ENCODE measurements at places on chromosomes 13 and 19.

GRCh38 chr13:66443926-66444325 is 786.2 kb downstream of the PCDH9 start:
- DNase-seq: no peak

- no peak for DNase-seq
Observed at GRCh38 chr13:45751885-45752284, 49.8 kb downstream of the CBY2 start.

GRCh38 chr13:98998831-98999638 is 21.2 kb upstream of the DOCK9 start:
- DNase-seq: peak; percentile 50

DNA sequence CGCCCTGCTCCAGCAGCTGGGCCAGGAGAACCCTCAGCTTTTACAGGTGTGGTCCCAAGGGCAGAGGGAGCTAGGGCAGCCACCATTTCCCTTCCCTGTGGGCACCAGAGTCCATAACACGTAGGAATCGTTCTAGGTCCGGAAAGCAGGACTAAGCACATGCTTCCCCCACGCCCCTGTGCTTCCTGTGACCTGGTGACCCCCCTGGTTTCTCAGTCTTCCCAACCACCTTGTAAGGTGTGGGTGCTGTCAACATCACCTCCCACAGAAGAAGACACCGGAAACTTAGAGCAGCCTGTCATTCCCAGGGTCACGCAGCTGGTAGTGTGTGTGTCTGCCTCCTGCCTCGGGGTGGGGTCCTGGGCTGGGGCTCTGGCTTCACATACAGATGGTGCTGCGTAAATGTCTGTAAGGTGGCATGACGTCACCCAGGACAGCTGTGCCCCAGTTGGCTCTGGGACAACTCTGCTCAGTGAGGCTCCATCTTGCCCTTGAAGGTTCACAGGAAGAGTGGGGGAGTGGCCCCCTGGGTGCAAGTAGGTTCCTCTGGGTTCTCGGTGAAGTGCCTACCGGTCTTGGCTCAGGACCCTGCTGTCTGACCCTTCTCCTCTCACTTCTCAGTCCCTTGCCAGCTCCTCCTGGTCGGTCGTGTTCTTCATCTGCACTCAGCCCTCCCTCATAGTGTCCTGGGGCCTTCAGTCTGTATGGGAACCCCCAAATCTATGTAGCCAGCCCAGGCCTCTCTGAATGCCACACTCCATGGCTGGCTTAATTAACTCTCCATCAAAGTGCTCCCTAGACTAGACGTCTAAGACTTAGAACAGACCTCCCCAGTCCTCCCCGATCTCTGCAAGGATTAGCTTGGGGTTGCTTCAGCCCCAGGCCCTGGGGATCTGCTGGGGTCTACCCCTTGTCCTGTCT is 4.0 kb downstream of the RAD23A start:
- no peak for DNase-seq

DNA sequence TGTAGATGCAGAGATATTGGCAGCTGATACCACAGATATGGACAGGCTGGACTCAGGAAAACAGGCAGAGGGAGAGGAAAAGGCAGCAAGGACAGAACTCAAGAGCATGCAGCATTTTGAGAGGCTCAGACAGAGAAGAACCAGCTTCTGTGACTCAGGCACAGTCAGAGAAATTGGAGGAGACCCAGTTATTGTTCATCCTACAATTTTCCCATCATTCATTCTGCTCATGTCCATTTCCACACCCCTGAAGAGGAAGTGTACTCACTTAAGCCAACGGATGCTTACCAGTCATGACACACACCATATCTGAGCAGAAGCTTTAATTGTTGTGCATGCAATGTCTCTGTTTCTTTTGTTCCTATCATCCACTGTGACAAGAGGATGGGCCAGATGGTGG is 359.8 kb upstream of the HTR2A start:
- DNase-seq: no peak

- no peak for DNase-seq
Observed at GRCh38 chr13:66888698-66889097, 341.4 kb downstream of the PCDH9 start.

DNA sequence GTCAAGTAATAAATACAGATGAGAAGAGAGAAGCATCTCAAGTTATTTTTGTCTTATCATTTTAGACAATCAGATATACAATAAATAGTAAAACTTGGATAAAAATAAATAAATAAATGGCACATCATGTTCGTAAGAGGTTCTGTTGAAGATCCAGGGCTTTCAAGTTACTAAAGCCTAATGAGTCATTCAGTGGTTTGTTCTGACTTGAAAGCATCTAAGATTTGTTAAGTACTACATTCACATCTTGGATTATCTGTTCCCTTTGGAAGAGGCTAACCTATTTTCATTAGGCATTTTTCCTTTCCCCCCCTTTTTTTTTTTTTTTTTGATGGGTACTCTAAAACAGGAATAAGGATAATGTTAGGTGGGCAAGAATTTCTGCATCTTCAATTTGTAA is 429.3 kb downstream of the PCDH20 start:
- DNase-seq: no peak

- DNase-seq: no peak
Observed at GRCh38 chr19:16652854-16653253, 7.1 kb downstream of the SMIM7 start.

GRCh38 chr13:76925115-76925514 is 23.2 kb upstream of the ACOD1 start:
- no peak for DNase-seq

DNA sequence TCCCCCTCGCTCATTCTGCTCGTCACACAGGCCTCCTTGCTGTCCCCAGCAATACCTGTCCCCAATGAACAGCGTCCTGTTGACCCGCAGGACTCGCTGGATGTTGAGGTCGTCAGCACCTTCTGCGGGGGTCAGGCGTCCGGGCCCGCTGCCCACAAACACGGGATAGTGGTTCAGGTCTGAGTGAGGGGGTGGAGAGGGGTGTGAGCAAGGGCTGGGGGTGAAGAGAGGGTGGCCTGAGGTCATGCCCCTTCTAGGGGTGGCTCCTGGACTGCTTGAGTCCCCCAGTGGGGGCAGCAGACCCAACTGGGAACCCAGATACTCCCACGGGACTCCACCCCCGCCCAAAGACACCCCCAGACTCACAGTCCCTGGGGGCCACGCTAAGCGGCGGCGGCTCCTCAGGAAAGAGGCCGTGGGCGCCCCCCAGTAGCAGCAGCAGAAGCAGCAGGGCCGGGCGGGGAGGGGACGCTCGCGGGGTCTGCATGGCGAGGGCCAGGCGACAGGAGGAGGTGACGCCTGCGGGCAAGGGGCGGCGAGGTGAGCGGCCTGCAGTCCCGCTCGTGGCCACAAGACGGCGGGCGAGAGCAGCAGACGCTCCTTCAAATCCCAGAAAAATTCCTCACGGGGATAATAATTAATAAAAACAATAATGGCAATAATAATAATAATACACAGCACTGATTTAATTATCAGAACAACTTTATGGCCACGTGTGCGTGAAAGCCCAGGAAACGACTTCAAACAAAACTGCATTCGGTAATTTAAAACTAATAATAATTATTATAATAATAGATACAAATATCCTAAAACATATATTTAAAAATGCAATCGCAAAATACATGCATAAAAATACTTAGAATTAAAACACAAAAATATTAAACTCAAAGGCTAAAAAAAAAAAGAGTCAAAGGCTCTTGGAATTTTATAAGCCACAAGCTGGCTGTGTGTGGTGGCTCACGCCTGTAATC is 1.2 kb downstream of the SEMA6B start:
- peak; percentile 56 for DNase-seq

Measured in activated CD4-positive, alpha-beta T cell treated with anti-CD3 and anti-CD28 coated beads for 48 hours (primary cell).